ENCODE measurements at places on chromosomes 2 and 18. TPM values are rescaled to one million over a fixed set of nuclear protein-coding genes. Genes with fewer than 3 reads are reported as not detected.

The TRMT61B gene
- 12.3 TPM for total RNA-seq

The SLC16A14 gene
- total RNA-seq, result 16.2 TPM

The BOK gene
- total RNA-seq, result 19.4 TPM

The IL36A gene
- not detected for total RNA-seq

The FBXO15 gene
- 0.92 TPM for total RNA-seq

The CNTNAP5 gene
- total RNA-seq, result not detected

The KIF1A gene
- 0.86 TPM for total RNA-seq

The PRPF40A gene
- 89.2 TPM for total RNA-seq

The FAM237A gene
- not detected for total RNA-seq

The MAP3K19 gene
- not detected for total RNA-seq

The DSC3 gene
- not detected for total RNA-seq

The CTAGE1 gene
- not detected for total RNA-seq
